ENCODE measurements at places on chromosomes 3 and 15.
A peak's percentile ranks its signal among the peaks of the same experiment; 100 is the strongest.

DNA sequence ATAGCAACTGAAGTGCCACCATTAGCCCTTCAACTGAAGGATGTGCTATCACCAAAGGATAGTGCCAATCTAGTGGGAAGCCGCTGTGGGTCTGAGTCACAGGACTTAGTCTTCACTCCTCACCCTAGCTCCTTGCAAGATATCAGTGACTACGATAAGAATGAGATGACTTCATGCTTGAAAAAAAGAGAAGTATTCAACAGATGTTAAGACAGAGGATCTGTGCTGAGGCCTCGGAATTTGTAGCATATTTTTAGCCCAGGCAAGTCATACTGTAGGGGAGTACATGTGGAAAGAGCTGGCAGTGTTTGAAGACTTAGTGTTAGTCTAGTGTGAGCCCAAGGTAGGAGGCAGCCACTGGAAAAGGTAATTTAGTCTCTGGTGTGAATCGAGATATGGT, 270.7 kb upstream of the LRTM1 start:
- no peak for DNase-seq

- DNase-seq = no peak
Measured at GRCh38 chr3:170589113-170589512, 3.2 kb upstream of the SLC7A14 start.

- no peak for DNase-seq
Measured at GRCh38 chr3:146342989-146343388, 92.1 kb upstream of the PLSCR4 start.

DNA sequence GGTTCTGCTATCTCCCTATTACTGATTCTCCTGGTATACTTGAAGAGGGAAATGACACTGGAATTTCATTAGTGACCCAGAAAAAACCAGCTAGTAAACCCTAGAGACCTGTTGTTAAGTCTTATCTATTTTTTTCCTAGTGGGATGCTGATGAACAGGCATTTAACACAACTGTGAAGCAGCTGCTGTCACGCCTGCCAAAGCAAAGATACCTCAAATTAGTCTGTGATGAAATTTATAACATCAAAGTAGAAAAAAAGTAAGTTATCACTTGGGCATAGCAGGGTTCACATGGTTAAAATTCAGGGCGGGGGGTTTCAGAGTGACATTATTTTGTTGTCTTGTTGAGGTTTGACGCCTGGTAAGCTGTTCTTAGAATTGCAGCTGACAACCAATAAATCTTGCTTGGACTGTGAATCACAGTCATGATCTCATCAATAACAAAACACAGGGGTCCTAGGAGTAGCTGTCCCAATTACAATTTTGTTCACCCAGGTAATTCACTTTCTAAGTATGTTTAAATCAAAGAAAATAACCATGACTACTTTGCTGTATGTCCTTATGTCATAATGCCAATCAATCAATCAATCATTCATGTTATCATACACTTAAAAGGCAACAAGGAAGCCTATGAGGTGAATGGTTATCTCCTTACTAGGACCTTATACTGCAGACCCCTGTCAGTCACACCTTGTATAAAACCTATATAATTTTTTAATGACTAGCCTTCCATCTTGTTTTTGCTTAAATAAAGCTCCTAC, 4.6 kb downstream of the SRP14 start:
- no peak for DNase-seq

DNA sequence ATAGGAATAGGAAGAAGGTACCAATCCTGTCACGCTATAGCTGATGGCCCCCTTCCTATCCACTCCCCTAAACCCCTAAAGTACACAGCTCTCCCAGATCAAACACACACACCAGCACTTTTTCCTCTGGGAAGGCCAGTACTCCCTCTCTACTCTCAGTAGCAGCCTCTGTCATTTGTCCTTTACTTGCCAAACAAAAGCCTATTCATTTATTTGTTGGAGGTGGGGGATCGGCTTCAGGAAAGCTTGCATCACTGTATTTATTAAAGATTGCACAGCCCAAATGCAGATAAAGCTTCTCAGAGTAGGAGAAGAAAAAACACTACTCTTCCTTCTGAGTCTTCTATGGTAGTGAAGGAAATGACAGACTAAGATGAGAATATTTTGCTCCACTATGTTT, 429.7 kb upstream of the RASGRP1 start:
- DNase-seq = no peak

DNA sequence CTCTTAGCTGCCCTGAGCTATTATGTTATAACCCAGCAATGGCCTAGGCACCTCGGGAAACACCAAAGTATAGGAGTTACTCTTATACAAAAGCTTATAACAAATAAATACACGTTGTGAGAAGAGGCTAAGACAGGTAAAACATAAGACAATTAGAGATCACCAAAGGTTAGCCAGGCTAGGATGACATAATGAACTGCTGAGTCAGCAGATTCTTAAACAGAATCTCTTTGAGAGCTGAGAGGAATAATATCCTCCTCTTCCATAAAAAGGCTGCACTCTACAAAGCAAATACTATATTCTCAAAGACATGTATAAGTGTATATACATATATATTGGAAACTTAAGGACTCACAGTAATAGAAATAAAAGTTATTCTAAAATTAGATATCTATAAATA, 37.2 kb downstream of the GOLIM4 start:
- DNase-seq = no peak

DNA sequence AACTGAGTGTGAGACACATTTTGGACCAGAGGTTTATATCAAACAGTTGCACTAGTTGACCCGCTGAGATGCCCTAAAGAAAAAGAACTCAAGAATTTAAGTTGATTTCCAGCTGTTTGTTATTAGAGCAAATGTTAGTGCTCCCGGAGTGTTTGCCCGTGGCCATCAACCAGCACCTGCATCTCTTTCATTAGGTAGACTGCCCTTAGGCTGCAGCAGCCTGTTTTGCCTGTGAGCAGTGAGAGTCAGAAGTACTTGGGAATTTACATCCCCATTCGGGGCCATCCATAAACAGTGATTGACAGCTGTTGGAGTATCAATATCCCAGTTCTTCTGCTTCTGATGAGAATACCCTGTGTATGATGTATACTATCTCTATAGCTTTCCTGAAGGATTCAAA, 492.6 kb downstream of the RBMS3 start:
- no peak for DNase-seq

- no peak for DNase-seq
Measured at GRCh38 chr3:39013921-39014509, 37.7 kb downstream of the SCN11A start.

- no peak for DNase-seq
Measured at GRCh38 chr15:56978898-56979662, 60.6 kb downstream of the TCF12 start.

GRCh38 chr3:7788881-7789280, 712.7 kb upstream of the LMCD1 start:
- no peak for DNase-seq

DNA sequence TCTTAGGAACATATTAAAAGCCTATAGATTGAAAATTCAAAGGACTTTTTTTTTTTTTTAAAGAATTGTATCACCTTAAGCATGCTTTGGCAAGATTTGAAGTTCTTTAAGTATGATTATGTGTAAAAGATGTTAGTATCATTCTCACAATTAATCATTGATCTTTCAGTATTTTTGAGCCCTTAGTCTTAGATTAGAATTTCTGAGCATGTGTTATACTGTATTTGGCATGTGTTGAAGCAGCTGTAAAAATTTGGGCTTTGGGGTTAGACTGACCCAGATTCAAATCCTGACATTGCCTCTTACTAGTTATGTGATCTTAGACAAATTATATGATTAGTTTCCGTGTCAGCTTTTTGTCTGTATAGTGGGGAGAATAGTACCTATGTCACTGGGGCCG, 6.3 kb downstream of the OXSR1 start:
- no peak for DNase-seq

GRCh38 chr15:59741274-59741906, 52.3 kb upstream of the BNIP2 start:
- no peak for DNase-seq

DNA sequence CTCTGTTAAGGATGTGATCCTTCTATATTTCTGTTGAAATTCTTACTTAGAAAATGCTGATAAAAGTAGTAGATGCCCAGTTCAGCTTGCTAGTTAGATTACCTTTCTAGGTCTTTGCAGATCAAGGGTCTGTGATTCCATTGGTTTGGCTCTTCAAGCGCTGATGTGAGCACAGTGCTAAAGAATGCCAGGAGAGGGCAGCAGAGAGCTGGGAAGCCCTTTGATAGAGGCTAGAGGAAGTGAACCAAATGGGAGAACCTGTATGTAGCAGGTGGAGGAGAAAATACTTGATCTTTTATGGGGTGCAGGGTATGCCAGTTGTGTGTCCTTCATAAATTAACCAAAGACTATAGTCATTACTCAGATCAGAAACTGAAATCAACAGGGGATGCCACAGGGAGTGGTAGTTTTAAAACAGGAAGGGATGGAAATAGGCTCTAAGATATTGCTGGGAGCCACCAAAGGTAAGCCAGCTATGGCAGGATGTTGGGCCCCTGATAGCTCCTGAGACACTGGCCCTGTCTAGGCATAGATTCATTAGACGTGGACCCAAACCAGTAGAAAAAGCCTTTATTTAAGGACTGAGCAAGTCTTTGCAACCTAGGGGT, 677.4 kb downstream of the SQOR start:
- DNase-seq = peak; percentile 70

DNA sequence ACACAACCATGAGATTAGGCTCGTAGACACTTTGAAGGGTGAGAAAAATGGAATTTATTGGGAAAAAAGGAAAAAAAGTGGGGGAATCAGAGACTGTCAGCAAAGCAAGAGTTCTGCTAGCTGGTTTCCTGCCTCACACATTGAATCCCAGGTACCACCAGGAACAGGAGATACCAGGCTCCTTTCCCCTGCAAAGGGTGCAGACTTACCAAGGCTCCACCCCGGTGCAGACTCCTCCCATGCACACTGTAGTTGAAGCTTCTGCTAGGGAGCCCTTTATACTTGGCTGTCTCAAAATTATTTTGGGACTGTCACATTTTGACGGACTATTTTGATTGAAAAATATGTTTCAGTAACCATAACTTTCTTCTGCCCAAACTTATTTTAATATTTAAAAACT, 819.9 kb upstream of the GBE1 start:
- no peak for DNase-seq
